NCI-H345 (cell line): ENCODE measurements at places on chromosomes 4 and X.

GRCh38 chr4:103158760-103159159 lies 39.4 kb downstream of the CENPE start:
- DNase-seq, result no peak

DNA sequence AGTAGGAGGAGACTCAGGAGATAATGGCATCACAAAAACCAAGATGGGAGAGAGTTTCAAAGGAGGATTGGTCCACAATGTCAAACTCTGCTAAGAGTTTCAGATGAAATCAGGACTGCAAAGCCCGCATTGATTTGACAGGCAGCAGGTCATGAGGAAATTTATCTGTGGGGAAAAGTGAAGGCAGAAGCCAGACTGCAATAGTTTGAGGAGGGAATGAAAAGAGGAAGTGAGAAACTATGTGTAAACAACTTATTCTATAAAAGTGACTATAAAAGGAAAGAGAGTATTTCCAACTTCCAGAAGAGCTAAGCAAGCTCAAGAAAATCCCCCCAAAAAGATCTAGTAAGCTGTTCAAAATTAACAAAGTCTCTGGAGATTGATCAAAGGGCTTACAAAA lies 66.3 kb upstream of the DGKK start:
- DNase-seq, result no peak

DNA sequence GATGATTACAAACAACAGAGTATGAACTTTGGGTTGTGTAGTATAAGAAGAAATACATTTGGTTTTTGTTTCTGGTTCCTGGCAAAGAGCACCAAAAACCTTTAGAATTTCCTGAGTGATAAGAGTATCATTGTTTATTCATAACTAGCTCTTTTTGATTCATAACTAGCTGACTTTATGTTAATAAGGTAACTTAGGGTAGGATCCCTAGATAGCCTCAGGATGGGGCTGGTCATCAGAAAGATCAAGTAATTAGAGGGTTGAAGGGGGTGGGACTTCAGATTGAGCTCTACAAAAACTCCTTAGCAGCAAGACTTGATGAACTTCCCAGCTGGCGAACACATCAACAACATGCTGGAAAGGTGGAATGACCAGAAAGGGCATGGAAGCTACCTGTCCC lies 166.5 kb downstream of the SCFD2 start:
- DNase-seq, result no peak

DNA sequence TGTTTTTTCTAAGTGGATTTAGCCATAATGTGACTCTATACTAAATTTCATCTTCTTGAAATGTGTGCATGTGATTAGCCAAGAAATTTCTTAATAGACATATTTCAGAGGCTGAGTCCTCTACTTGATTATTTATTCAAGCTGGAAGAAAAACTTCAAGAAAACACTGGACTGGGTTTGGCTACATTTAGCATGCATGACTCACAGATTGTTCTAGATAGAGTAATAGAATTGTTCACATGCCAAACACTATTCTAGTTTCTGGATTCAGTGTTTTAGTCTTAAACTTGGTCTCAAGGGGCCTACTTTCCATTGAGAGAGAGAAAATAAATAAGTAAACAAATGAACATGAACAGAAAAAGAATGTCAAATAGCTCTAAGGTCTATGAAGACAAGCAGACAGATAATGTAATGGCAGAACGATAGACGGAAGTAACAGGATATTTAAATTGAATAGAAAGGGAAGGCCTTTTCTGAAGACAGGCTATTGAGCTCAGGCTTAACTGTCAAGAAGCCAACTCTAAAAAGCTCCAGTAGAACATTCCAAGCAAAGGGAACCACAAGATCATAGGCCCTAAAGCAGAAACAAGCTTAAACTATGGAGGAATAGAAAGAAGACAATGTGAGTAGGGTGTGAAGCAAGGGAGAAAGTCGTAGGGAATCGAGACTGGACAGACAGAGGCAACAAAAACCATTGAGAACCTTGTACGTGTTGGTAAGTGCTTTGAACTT lies 104.6 kb downstream of the TMEM144 start:
- DNase-seq, result no peak

- no peak for DNase-seq
Measured at GRCh38 chr4:26171941-26172340, 148.9 kb upstream of the RBPJ start.

DNA sequence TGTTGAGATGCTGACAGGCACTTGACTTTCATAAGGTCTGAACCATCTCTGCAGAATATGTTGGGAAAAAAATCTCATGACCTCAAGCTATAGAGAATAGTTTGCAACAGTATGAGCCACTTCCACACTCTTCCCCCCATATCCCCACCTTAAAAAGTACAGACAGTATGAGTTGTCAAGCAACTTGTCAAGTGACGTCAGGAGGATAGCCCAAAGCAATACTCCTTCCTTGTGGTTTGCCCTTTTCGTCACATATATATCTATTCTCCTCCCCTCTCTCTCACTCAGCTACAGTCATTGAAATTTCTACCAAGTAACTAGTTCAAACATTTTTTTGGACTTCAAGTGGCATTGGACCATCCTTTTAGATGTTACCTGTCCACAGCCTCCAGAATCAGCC lies 67.7 kb downstream of the MCF2 start:
- DNase-seq, result no peak

DNA sequence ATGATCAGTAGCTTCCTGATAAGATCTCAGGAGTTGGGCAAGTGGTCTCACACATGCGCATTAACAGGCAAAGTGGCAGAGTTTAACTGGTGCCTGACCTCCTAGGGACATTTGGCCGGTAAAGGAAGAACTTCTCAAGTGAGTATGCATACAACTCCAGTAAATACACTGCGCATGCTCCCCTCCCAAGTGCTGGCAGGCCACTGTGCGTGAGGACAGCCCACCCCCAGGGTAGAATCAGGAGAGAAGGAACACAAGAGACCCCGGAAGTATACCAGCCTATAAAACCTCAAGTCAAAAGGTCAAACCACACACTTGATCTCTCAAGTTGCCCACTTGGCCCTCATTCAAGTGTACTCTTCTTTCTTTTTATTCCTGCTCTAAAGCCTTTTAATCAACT lies 225.5 kb upstream of the ANKRD50 start:
- DNase-seq, result no peak

- no peak for DNase-seq
Measured at GRCh38 chr4:170058826-170059225, 30.9 kb downstream of the AADAT start.

GRCh38 chr4:87975466-87975865 lies at the start of gene SPP1:
TSS of gene SPP1 (plus strand) at chr4:87975714. CDS start at chr4:87976896, 1,182 bp downstream.
- peak; percentile 58 for DNase-seq

DNA sequence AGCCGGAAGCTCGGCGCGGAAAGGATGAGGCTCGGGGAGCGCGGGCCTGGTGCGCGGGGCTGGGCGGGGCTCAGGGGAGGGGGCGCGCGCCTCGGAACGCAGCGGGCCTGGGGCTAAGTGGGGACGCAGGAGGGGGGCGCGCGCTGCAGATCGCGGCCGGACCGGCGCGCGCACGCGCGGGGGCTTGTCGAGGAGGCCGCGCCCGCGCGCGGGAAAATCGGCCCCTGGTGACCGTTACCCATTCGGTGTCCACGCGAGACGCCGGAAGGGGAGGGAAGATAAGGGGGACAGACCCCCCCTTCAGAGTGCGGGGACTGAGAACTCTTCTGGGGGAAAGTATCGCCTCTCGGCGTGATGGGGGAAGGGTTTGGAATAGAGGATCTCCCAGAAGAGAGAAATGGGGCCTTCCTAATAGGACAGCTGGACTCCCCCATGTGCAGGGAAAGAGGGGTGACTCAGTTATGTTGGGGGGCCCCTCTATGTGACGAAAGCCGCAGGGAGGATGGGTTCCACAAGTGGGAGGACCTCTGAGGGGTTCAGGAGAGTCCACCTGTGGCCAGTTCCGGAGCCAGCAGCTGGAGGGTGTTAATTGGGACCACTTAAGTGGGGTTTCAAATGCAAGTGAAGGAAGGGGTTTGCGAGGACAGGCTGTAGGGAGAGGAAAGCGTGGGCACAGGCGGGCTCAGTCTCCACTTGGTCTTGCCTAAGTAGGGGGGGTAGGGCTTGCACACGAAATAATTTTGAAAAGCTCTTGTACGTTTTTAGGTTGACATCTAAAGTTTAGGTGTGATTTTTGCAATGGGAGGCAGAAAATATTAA lies 584 bp downstream of the SUV39H1 start:
- DNase-seq, result peak; percentile 71

DNA sequence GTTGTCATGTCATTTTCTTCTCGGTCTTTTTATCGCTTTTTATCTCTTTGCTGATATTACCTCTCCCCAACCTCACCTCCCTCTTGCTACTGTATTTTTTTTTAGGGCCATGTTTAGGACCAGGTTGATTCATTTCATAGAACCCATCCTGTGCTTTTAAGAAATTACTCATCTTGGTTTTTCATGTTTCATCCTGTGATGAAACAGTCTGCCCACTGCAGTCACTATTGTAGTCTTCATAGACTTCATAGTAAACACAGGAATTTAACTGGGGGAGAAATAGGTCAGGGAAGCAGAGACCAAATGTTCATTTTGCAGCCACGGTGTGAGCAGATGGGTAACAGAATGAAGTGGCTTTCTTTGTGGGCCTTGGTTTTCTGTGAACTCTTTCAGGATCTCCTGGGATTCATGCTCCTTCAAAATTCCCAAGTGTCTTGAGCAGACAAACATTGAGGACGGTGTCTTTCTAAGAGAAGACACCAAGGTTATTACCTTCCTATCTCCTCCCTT lies 161.8 kb downstream of the NAA11 start:
- DNase-seq, result no peak

DNA sequence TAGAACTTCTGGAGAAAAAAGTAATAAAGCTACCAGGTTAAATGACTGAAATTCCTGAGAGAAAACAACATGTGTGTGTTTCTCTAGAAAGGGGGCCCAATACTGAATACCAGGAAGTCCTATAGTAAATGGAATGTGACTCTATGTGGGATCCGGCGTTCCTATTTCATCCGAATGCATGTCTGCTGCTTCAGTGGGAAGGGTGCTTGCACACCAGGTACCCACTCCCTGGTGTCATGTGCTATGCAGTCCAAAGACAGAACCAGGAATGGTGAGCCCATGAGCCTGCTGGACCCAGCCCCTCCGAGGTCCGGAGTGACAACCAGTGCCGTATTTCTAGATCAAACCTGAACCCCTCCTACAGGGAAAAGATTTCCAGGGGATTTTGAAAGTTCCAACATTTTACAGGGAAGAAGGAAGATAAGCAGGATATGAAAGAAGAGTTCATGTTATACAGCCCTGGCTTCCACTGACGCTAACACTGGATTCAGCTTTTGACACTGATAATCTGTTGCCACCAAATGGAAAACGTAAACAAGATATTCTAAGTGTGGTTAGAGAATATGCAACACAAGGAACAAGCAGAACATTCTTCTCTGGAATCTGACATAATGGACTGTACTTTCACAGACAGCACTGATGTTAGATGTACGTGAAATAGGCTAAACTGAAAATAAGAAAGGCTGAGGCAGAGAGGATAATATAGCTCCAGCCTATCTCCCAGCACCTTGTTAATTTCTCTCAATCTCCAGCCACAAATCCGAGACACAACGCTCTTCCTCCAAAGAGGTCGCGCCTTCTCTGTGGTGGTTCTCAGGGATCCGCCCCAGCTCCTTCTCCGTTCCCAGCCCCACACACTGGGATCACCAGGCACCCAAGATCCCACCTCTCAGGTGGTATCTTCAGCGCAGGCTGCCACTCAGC lies 725 bp upstream of the CXCL1 start:
- DNase-seq, result no peak

GRCh38 chrX:74234818-74235217 lies 69.2 kb upstream of the ZCCHC13 start:
- DNase-seq, result no peak

- DNase-seq, result no peak
Measured at GRCh38 chr4:159950707-159951106, 847.8 kb downstream of the RAPGEF2 start.

DNA sequence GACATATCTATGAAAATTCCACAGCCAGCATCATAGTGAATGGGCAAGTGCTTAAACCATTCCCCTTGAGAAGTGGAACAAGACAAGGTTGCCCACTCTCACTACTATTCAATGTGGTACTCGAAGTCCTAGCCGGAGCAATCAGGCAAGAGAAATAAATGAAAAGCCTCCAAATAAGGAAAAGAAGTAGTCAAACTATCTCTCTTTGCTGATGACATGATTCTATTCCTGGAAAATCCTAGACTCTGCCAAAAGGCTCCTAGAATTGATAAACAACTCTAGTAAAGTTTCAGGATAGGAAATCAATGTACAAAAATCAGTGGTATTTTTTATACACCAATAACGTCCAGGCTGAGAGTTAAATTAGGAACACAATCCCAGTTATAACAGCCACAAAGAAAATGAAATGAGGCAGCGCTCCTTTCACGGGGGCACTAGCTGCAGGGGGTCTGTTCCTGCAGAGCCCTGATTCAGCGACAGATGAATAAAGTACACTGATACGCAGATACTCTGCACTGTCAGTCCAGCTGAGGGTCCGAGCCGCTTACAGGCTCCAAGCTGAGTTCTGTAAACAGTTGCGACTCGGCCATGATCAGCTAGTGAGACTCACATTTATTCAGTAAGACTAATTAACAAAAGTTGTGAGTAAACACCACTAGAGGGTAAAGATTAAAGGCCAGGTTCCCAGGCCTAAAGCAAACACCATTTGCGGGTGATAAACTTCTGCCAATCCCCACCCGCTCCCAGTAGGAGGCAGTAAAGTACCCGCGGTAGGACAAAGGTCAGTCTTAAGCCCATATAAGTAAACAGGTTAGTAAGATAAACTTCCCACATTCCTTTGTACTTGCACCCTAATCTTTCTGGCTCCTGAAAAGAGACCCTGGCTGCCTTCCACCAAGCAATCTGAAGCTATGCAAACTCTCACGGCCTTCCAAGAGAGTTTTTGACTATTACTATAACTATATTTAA lies 290.6 kb upstream of the GRID2 start:
- no peak for DNase-seq

- no peak for DNase-seq
Measured at GRCh38 chr4:125948021-125948420, 633.3 kb downstream of the FAT4 start.

DNA sequence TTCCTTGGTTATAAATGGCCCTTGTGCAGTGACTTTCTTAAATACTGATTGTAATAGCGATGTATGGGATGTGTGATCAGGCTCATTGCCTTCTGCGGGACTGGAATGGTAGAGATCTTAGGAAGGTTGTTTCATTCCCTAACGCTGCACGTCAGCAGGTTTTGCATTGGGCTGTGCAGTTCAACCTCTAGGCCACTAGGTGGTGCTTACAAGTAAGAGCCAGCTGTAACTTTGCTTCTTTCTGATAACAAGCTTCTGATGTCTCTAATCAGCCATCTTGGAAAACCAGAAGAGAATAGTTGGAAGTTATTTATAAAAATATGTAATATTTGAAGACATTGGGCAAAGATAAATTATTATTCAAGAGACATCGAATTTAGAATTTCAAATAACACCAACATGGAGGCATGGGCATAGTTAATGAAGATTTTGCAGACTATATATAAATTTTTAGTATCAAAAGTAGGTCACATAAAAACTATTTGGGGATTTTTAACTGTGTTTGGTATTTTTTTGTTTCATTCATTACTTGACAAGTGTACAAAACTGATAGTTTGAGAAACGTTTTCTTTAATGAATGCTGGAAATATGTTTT lies 339.7 kb upstream of the PCDH7 start:
- DNase-seq, result peak; percentile 0

GRCh38 chr4:9804918-9805317 lies 23.5 kb downstream of the DRD5 start:
- no peak for DNase-seq
